Activated CD4-positive, CD25-positive, alpha-beta regulatory T cell treated with anti-CD3 and anti-CD28 coated beads, Interleukin-2, amount 50 U/mL, for 72 hours (primary cell): ENCODE measurements at places on chromosomes 4 and X.

DNA sequence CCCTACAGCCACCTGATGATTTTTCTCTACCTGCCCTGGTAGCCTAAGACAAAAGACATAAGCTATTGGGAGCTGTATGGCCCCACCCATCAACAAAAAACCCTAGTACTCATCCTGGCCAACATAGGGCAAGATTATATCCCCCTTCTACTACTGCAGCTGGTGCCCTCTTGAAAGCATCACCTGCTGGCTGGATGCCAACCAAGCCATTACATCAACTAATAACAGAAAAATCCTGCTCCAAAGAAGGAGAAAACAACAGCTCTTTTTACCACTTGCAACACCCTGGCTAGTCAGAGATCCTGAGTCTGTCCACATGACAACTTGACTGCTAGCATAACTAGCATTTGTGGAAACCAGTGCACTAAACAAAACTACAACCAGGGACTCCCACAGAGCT is 43.6 kb upstream of the UPRT start:
- DNase-seq: no peak

DNA sequence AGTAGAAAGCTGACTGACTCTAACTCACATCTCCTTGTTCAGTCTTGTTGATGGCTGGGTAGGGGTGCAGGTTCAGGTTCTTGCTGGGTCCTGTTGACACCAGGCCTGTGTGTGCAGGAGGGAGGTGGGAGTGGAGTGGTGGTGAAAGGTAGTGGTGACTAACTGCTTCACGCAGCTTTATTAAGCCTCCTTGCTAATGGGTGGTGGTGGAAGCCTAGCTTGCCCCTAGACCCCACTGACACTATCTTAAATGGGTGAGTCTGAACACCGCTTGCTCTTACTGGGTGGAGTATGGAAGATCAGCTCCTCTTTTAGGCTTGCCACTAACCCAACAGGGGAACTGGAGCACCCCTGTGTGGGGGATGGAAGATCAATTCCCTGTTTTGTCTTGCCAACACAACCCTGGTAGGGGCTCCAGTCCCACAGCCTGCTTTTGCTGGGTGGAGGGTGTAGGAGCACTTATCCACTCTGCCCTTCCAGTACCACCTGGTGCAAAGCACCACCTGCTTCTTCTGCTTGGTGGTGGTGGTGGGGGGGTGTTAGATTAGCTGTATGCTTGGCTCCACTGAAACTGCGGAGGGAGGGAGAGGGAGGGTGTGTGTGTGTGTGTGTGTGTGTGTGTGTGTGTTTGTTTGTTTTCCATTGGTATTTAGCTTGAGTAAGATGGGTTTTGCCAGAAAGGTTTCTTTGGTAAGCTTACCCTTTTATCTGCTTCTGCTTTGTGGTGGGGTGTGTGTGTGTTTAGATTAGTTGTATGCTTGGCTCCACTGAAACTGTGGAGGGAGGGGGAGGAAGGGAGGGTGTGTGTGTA is 25.6 kb downstream of the KDM6A start:
- DNase-seq: no peak

DNA sequence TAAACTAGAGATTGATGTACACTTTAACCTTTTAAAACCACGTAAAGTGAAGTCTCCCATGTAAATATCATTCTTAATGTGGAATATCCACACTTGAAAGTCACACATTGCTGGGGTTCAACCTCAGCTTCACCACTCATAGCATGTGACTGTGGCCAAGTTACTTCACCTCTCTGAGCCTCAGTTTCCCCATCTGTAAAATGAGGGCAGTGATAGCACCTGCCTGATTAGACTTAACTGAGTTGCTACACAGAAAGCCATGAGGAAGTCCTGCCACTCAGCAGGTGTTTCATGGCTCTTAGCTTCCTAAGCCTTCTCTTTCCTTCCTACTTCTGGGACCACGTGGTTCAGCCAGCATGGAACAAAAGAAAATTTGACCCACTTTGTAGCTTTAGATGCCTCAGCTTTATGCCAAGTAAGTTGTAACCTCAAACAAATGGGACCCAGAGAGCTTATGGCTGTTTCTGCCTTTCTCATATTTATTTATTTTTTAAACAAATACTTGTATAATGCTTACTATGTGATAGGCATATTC is 277.3 kb upstream of the KLF3 start:
- DNase-seq: no peak

GRCh38 chr4:159232465-159233106 is 129.7 kb downstream of the RAPGEF2 start:
- DNase-seq: no peak

DNA sequence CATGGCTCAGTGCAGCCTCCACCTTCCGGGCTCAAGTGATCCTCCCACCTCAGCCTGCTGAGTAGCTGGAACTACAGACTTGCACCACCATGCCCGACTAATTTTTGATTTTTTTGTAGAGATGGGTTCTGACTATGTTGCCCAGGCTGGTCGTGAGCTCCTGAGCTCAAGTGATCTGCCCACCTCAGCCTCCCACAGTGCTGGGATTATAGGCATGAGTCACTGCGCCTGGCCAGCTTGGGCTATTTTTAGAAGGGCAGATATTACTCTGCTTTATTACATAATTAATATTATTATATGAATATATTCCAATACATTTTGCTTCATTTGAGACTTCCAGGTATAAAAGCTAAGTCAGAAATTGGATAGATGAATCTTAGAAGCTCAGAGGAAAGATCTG is 143.7 kb upstream of the ANK2 start:
- no peak for DNase-seq

GRCh38 chr4:93018243-93018642 is 714.5 kb downstream of the GRID2 start:
- DNase-seq: no peak

GRCh38 chr4:3792813-3793212 is 26.6 kb downstream of the ADRA2C start:
- no peak for DNase-seq

DNA sequence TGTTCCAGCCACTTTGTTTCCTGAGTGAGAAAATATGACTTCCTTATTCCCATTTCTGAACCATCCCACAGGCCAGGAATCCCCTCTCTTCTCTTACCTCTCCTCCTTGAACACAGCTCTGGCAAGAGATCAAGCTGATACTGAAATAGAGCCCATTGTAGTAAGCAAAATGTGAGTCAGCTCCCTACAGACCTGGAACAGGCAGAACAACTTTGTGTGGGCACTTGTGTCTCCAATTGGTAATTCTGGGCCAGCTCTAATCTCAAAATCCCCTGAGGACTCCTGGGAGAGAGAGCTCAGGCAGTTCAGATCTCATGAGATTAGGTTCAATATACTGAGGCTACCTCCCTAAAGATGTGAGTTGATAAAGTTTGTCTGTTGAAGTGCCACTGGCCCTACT is 213.5 kb downstream of the GUCY2F start:
- no peak for DNase-seq

- no peak for DNase-seq
Observed at GRCh38 chr4:114229706-114230105, 250.3 kb upstream of the ARSJ start.

- DNase-seq: no peak
Observed at GRCh38 chrX:133415276-133416105, at the start of gene GPC4. Gene GPC4 (minus strand): TSS chrX:133415489. CDS start chrX:133414965, 524 bp downstream.

- DNase-seq: no peak
Observed at GRCh38 chr4:188778905-188779304, 639.7 kb downstream of the TRIML1 start.

GRCh38 chr4:8871417-8872401 is at the start of gene HMX1:
Gene HMX1 (minus strand): TSS chr4:8871839. CDS start chr4:8871614, 225 bp downstream.
- DNase-seq: no peak

DNA sequence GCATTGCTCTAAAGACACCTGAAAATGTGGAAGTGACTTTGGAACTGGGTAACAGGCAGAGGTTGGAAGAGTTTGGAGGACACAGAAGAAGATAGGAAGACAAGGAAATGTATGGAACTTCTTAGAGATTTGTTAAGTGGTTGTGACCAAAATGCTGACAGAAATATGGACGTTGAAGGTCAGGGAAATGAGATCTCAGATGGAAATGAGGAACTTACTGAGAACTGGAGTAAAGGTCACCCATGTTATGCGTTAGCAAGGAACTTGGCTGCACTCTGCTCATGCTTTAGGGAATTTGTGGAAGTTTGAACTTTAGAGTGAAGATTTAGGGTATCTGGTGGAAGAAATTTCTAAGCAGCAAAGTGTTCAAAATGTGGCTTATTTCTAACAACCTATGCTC is 99.4 kb downstream of the FAM13A start:
- no peak for DNase-seq

DNA sequence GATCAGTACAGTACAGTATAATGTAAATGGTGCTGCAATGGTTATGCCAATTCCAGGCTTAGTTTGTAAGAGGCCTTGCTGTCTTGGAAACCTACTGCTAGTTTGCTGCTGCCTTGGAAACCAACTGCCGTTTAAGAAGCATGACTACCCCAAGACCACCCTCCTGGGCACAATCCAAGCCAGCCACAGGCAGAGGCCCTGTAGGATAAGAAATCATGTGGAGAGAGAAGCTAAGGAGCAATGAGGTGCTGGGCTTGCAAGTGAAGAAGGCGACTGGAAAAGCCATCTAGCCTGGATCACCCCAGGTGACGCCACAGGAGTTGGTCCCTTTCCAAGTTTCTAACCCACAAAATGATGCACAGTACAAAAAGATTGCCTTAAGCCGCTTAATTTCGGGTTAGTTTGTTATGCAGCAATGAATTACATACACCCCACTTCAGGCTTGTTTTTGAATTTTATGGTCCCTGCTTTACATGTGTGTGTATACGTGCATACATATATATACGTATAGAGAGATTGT is 16.9 kb downstream of the ZFP42 start:
- DNase-seq: no peak

DNA sequence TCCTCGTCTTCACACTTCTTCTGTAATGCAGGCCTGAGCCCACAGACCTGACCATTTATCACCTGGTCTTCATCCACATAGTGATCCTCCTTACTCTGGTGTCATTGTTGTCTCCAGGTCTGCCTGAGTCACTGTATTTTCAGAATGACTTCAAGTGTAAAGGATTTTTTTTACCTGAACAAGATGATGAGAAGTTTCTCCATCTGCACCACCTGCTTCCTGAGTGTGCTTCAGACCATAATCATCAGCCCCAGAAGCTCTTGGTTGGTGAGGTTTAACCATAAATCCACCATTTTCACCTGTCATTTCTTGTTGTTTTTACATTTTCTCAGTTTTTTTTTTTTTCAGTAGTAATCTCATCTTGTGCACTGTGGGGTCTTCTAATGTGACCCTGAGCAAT is 39.0 kb downstream of the WDR13 start:
- DNase-seq: no peak

- DNase-seq: no peak
Observed at GRCh38 chrX:117808426-117808825, 308.2 kb downstream of the KLHL13 start.

DNA sequence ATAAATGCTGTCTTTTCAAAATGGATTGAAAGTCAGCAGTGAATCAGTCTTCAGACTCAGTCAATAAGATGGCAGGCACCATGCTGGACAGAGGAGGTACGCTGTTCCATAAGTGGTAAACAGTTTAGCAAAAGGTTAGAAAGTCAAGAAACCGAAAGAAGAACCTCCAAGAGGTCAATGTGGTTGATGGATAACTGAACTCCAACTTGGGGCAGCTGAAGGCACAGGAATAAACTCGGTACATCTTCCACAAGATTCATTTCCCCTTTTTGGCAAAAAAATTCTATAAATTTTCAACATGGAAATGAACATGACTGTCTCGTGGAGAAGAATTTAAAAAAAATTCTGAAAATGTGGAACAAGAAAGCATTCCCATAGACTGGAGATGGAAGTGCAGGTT is 18.4 kb upstream of the SEL1L3 start:
- DNase-seq: no peak

- no peak for DNase-seq
Observed at GRCh38 chr4:173314715-173315114, 19.4 kb downstream of the HMGB2 start.
